Stimulated activated CD4-positive, alpha-beta T cell treated with anti-CD3 and anti-CD28 coated beads, Interleukin-15, amount 100 ng/mL, for 1 hour (primary cell): ENCODE measurements at places on chromosomes 6 and 20.

GRCh38 chr6:147750413-147750812 is 241.9 kb downstream of the SAMD5 start:
- DNase-seq = no peak

DNA sequence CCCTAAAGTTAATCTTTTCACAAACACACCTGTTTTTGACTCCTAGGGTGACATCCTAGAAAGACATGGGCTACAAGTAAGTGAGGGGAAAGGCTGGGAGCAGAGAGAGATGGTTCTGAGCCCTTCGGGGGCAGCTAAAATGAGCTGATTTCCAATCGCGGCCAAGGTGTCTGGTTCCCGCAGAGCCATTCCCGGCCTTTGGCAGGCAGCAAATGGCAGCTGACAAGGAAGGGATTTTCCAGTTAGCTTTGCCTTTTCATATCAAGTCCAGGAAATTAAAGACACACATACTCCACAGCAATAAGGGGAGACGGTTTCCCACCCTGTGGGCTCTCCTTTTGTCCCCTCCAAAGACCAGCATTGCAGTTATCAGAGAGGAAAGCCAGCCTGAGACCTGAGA is 228.5 kb downstream of the ZMYND8 start:
- no peak for DNase-seq

DNA sequence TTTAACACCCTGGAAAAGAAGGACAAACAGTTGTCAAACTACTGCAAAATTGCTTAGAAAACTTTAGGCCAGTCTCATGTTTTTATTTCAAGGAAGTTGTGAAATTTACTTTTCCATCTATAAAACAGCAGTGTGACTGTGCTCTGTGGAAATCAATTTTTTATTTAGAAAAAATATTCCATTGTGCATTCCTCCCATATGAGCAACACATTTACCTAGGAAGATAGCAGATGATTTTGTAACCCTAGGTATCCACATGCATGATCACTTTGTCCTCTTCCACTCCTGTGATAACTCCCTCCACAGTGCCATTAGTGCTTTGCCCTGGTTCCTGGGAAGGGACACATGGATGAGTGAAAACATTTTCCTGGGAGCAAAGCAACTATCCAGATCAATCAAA is 70.0 kb upstream of the SHLD1 start:
- DNase-seq = no peak

DNA sequence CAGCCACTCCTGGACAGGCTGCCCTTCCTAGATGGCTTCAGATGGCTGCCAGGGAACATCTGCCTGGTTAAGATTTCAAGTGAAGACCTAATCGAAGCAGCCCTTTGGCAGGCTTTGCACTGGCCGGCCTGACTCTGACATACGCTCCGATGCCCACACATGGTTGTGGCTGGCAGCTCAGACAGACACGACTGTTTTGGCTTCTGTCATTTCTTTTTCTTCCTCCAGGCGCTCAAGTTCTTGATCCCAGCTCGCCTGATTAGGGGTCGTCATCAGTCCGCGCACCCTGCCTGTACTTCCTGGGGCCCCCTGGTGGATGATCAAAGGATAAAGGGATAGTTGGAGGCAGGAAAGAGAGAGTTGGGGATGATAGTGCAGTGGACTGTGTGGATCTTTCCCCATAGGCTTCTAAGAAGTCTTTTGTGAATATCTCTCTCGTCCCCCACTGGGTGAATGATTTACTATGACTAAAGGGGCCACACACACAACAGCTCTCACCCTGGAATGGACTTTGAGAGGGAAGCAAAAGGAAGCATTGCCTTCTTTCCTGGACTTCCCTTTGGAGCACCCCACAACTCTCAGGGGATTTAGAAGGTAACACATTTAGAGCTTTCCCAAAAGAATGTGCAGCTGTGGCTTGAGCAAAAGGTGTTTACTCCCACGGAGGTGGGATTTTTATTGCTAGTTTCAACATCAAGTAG is 21.4 kb upstream of the TRAM2 start:
- no peak for DNase-seq

- DNase-seq = no peak
These were observed 627.5 kb downstream of the PKHD1 start for GRCh38 chr6:51459958-51460357.

DNA sequence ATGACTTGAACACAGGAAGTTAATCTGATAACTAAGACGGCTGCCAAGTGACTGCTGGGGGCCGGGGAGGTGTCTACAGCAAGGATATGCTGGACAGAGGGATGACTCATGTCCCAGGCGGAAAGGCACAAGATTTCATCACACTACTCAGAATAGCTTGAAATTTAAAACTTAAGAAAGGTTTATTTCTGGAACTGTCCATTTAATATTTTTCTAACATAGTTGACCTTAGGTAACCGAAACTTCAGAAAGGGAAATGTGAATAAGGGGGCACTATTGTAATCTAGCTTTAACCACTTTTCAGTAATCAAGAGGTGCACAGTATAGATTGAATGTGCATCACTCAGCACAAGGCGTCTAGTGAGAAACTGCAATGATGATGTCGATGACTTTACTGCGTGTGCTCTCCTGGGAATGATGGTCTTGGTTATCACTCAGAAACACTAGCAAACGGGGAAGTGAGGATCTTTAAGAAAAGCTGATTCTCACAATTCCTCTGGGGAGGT is 171.5 kb downstream of the QKI start:
- no peak for DNase-seq

DNA sequence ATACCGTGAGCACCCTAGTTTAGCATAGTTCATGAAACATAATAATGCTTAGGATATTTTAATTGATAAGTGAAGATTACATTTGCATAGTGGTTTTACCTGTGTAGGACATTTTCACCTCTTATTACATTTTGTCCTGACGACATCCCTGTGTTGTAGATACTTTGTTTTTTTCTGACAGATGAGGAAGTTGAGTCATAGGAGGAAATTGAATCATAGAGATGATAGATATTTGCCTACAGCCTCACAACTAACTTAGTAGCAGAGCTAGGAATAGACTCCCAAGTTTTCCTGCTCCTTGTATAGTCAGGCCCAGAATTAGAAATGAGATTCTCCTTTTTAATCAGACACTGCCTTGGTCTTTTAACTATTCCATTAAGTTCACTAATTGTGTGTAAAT is 100.5 kb upstream of the SUPT3H start:
- no peak for DNase-seq

DNA sequence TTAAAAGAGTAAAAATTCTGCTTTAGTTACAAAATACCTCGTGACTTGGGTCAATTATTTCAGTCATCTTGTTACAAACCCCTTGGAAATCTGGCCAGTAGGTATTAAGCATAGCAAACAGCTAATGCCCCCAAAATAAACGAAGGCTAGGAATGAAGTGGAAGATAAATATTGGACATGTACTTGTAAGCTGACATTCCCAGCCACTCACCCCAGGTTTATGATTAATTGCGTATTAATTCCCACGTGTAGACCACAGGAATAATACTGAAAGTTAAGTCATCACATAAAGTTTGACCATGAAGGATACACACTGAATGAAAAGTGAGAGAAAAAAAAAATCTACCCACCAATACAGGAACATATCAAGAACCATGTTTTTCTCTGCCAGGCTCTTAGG is 936.5 kb upstream of the ADGRB3 start:
- no peak for DNase-seq

- no peak for DNase-seq
These were observed 47.1 kb upstream of the SAMHD1 start for GRCh38 chr20:36998652-36999051.

DNA sequence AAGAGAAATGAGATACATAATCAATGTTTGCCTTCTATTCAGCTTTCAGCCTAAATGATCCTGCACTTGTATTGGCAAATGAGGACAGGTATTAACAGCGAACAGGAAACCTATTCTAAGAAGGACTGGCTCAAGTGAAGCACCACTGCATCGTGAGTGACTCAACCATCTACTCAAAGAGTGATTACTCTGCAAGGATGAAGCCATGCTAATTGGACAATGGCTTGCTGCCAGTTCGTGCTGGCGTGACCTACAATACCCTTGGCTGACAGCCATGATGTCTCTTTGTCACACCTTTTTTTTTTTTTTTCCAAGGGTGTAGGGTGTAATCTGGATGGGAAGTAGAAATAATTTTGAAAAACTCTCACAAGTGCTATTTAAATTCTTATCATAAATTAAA is 104.9 kb downstream of the GJA10 start:
- no peak for DNase-seq

GRCh38 chr20:48984575-48985219 is 61.4 kb upstream of the CSE1L start:
- DNase-seq = no peak

DNA sequence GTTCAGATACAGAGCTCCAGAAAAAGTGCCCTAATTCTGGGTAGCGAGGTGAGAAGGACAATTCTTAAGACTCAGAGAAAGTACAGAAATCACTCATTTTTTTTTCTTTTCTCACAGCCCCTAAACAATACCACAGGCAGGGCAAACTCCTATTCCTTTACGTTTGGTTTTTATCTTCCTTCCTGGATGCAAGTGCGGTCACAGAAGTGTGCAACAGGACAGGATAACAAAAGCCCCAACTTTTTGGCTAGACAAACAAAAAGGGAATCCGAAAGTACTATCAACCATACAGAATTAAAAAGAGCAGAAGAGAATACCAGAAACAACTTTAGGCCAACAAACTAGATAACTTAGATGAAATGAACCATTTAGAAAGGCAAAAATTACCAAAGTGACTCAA is 18.4 kb upstream of the BEND6 start:
- DNase-seq = no peak

GRCh38 chr20:35269055-35269781 is 8.7 kb downstream of the MMP24OS start:
- peak; percentile 26 for DNase-seq

- DNase-seq = no peak
These were observed 84.9 kb downstream of the ANKRD60 start for GRCh38 chr20:58143531-58143930.

GRCh38 chr6:146388736-146389364 is 154.8 kb upstream of the RAB32 start:
- no peak for DNase-seq

GRCh38 chr6:3646616-3647362 is 104.7 kb downstream of the PXDC1 start:
- no peak for DNase-seq

GRCh38 chr6:122798099-122798641 is 9.1 kb downstream of the SMPDL3A start:
- DNase-seq = no peak

- no peak for DNase-seq
These were observed 104.5 kb downstream of the GRM4 start for GRCh38 chr6:34041385-34041784.

GRCh38 chr6:147603392-147604081 is 95.0 kb downstream of the SAMD5 start:
- no peak for DNase-seq

- no peak for DNase-seq
These were observed 212.3 kb upstream of the SYNDIG1 start for GRCh38 chr20:24257171-24257570.

- DNase-seq = no peak
These were observed 26.4 kb downstream of the MEP1A start for GRCh38 chr6:46819561-46819960.

DNA sequence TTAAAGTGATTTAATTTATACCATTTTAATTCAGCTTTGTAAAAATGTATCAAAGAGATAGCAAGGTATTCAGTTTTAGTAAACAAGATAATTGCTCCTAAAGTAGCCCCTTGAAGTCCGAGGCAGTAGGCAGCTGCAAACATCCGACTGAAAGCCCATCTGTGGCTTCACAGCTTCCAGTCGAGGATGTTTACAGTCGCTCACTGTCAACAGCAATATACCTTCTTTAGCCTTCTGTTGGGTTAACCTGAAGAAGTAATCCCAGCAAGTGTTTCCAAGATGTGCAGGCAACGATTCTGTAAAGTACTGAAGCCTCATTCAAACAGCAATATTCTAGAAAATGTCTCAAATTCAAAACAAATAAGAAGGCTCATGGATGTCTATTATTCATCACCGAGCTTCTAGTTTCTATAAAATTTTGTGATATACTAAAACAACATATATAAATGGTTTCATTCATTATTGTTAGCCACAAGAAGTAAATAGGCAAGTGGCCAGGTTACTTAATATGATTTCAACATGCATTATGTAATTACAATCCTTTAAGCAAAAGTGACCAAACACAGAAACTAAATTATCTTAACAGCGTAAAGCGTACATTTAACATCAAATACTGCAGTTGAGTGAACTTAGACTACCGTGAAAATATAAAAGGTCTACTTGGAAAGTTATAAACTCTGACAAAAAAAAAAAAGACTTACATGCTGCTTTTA is 115.0 kb downstream of the OGFRL1 start:
- DNase-seq = no peak

GRCh38 chr6:113651120-113651519 is 206.0 kb upstream of the MARCKS start:
- no peak for DNase-seq

GRCh38 chr20:22335210-22335609 is 249.2 kb downstream of the FOXA2 start:
- DNase-seq = no peak

DNA sequence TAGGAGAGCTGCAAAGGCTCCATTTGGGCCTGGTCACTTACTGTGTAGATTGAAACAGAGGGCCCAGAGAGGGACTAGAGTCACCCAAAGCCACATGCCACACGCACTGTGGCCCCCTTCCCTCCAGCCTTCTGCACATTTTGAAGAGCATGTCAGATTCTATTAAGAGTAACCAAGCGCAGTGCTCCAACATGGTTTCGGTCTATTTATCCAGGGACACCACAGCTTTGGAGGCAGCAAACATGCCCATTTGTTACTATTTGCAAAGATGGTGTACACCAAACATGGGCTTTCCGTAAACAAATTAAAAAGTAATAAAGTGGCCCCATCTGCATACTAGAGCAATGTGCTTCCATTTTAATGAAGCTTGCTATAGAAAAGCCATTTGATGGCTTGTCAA is 43.7 kb upstream of the CCDC167 start:
- DNase-seq = no peak

DNA sequence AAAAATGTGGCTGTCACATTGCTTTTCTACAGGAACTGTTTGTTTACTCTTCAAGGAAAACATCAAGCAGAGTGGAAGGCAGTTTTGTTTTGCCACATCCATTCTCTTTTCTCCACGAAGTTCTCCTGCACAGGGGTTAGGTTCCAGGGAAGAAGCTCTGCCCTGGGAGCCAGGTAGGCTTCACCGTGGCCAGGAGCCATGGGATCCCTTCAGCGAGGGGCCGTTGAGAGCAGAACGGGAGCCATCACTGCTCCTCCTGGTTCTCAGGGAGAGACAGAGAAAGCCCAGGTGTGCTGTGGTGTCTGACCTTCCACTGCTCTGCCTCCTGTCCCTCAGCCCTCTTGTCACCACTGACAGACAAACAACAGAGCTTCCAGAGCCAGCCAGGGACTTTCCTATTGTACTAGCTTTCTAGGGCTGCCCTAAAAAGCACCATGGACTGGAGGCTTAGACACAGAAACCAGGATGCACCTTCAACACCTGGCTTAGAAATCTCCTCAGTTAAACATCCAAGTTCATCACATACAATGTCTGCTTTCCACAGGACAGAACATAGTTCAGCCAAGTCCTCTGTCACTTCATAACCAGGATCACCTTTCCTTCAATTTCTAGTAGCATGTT is 75.6 kb upstream of the SLC22A23 start:
- DNase-seq = no peak

DNA sequence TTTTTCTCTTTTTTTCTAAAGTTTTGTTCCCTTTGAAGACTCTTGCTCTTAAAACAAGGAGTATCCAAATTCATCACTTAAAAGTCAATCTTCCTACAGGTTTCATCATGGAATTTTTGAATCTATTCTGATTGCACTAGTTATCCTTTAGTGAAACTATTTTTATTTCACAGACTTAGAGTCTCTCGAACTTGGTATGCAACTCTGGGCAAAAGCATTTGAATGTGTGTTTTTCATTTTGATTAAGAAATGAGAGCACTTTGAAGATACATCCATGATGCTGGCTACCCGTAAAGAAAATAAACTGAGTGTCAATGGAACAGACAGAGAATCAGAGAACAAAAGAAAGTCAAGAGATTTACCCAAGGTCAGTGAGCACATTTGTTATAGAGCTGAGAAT is 586.5 kb downstream of the EPM2A start:
- no peak for DNase-seq
